ENCODE measurements at places on chromosomes 13 and 19. TPM values are rescaled to one million over a fixed set of nuclear protein-coding genes. Genes with fewer than 3 reads are reported as not detected.

GRCh38 chr19:33022472-33023116 is 42.1 kb downstream of the RHPN2 start:
- DNase-seq = no peak

DNA sequence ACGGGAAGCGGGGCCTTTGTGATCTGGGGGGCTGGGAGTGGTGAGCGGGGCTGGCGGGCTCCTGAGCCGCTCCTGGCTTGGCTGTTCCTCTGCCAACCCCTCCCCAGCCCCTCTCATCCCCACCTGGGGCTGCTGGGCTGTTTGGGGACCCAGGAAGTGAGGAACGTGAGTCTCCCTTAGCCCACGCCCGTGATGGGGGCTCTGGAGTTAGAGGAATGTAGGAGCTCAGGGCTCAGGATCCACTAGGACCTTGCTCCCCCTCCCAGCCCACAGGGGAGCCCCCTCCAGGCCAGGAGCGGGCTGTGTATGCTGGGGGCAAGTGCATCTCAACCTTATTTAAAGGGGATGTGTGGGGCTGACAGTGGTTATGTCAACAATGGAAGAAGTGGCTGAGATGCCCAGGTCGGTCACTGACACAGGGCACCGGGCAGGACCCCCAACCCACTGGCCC is 134.1 kb downstream of the URI1 start:
- no peak for DNase-seq

DNA sequence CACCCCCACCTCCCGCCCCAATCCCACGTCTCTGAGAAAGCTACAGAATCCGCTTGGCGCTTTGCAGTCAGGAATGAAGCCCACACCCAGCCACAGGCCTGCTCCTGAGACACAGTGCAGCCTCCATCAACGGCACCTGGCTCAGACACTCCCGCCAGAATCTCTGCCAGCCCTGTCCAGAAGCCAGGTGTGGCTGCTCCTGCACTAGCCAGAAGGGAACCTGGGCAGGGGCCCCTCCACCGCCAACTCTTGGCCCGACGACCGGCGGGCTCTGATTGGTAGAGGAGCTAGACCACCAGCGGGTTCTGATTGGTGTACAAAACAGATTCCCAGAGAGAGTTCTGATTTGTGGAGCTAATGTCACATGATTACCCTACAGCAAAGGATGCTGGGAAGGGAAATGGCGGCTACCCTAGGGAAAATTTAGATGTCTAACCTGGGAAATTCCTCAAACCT is 2.9 kb upstream of the PPP6R1 start:
- DNase-seq = no peak

- DNase-seq = no peak
These were observed 17.2 kb downstream of the BLOC1S3 start for GRCh38 chr19:45195764-45196163.

DNA sequence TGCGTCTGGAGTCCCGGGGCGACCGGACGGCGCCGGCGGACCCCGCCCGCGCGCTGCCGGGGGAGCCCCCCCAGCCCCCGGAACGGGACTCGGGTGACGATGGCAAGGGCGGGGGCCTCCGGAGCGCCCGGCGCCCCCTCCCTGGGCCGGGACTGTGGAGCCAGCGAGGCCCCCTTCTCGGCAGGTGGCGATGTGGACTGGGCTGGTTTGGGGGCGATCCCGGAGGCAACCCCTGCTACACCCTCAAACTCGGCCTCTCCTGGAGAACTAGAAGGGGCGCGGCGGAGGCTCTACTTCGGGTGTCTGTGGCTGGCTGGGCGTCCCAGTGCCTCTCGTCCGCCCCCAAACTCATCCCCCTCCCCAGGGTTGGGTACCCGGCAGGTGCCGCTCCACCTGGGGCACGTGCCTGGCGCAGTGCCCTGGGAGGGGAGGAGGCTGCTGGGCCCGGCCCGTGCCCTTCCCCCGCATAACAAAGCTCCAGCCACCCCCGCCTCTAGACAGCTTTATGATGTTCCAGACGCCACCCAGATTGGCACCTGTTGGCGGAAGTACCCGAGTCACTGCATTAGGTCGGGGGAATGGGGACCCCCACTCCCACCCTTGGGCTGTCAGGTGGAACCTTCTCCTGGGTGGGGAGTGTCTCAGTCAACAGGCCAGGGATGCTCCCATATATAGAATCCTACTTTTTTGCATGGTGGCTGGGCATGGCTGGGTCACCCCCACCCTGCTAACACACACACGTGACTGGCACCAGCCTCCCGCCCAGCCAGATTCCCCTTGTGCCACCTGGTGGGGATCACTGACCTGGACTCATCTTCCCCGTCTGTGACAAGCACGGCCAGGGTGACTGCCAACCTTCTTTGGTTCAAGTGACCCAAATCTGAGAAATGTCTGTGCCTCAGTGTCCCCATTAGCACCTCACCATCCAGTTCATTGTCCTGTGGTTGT is 722 bp downstream of the PKN1 start:
- DNase-seq = no peak

Gene WDR88
- total RNA-seq = not detected

Gene COL5A3
- total RNA-seq = 0.12 TPM
